ENCODE measurements at places on chromosomes 3 and 15.

DNA sequence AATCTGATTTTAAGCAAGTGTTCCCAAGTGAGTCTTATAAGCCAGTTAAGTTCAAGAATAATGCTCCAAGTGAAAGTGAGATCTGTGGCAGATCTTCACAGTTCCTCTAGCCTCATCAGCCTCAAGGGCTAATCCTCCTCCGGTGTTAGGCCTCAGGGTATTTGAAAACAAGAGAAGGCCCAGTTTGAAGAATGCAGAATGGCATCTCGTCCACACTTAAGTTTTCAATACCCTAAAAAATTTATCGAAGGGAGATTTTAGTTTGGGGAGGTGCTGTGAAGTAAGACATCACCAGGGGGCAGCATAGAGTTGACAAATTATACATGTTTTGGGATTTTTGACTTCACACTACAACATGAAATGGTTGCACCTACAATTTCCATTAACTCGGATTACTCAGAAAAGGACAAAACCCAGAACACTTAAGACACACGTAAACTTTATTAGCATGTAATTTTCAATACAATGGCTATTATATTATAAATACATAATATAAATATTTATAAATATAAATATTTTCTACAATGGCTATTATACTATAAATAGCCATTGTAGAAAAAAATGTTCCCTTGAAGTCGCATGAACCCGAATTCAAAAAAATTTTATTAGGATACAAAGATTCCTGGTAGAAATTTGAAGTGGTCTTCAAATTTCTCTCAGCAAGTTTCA lies 2.3 kb upstream of the TMEM266 start:
- no peak for DNase-seq

GRCh38 chr3:67901681-67902080 lies 247.3 kb upstream of the SUCLG2 start:
- DNase-seq = no peak

GRCh38 chr3:194395778-194396538 lies 3.1 kb downstream of the GP5 start:
- no peak for DNase-seq

- no peak for DNase-seq
Measured at GRCh38 chr15:39788800-39789565, 6.3 kb upstream of the FSIP1 start.

DNA sequence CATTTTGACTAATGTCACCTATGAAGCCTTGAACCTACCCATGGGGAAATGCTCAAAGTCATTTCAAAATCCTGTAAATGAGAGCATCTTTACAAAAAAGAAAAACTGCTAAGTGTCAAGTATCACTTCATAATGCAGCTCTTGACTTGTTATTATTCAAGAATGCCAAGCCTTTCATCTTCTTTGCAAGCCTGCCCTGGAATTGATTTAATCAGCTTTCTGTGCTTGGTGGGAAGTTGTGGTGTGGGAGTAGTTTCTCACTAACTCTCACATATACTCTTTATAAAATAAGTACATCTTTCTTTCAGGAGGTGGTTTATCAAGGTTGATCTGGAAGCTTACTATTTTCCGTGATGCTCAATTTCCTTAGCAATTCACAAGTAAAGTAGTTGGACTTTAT lies 43.6 kb downstream of the RYR3 start:
- no peak for DNase-seq

- DNase-seq = no peak
Measured at GRCh38 chr3:45253316-45253715, 27.2 kb upstream of the TMEM158 start.

DNA sequence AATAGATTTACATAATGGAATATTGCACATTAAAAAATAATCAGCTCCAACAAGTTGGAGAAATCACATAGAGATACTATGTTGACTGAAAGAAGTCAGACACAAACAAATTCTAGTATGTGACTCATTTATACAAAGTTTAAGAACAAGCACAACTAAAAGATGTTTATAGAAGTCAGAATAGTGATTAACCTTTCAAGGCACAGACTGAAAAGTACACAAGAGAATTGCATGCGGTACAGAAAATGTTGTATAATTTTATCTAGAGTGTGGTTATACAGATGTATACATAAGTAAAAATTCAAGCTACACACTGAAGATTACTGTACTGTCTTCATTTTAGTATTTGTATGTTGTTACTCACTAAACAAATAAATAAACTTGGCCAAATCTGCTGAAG lies 19.3 kb upstream of the ATOSA start:
- DNase-seq = no peak

DNA sequence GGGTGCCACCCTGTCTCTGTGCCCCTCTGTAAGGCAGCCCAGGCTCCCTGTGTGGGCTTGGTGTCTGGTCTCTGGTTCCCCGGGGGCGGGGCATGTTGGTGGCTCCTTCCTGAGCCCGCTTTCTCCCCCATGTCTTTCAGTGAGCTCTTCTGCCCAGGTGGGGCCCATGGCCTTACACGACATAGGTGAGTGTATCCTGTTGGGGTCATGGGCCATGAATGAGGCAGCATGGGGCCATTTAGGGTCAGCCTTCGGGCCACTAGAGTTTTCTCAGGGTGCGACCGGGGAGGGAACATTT lies 195.1 kb downstream of the UBE3A start:
- no peak for DNase-seq

- DNase-seq = no peak
Measured at GRCh38 chr3:44557074-44557473, 2.1 kb downstream of the ZKSCAN7 start.

DNA sequence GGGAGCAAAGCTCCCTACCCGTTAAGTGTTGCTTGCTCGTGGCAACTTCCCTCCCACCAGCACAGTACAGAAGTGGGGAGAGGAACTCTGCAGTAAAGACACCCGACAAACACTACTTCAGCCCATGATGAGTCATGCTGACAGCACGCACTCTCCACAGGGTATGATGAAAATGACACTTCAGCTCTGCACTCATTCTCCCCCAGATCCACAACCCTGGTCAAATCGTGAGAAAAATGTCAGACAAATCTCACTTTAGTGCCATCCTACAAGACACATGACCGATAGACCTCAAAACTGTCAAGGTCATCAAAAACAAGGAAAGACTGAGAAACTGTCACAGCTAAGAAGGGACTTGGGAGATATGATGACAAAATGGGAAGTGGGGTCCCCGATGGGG lies 278.9 kb downstream of the OCA2 start:
- DNase-seq = no peak

DNA sequence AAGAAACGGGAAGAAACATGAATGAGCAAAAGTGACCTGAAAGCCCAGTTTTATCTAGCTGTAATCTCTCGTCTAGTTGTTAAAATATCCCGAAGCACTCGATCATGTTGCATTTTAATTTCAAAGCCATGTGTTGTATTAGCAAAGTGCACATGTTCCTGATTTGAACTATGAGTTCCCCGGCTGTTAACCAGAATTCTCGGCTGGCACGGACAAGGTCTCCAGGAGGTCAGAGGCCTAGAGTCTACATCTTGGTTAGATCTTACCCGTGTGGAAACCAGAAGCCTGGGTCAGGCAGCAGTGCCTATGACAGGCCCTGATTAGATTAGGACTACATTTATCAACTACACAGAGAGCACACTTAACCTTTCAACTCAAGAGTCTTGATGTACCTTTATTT lies 195.8 kb downstream of the CDIN1 start:
- no peak for DNase-seq

DNA sequence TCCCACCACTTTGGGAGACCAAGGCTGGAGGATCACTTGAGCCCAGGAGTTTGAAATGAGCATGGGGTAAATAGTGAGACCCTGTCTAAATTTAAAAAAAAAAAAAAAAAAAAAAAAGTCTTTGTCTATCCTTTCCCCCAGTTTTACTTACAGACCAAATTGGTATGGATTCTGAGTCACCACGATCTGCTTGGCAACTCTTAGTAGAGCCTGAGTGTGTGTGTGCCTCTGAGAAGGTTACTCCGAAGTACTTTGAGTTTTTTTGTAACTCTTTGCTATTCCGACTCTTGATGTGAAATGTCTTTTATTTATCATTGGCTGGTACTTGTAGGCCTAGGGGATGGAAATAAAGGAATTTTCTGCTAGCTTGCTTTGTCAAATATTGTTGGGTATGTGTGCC lies 63.3 kb downstream of the RBM6 start:
- DNase-seq = no peak

Data from occipital lobe (tissue), 3 donors.